ENCODE measurements at places on chromosomes 3 and 15.

- peak; percentile 86 for DNase-seq
Observed at GRCh38 chr3:112647122-112647521, 6.2 kb upstream of the CCDC80 start.

DNA sequence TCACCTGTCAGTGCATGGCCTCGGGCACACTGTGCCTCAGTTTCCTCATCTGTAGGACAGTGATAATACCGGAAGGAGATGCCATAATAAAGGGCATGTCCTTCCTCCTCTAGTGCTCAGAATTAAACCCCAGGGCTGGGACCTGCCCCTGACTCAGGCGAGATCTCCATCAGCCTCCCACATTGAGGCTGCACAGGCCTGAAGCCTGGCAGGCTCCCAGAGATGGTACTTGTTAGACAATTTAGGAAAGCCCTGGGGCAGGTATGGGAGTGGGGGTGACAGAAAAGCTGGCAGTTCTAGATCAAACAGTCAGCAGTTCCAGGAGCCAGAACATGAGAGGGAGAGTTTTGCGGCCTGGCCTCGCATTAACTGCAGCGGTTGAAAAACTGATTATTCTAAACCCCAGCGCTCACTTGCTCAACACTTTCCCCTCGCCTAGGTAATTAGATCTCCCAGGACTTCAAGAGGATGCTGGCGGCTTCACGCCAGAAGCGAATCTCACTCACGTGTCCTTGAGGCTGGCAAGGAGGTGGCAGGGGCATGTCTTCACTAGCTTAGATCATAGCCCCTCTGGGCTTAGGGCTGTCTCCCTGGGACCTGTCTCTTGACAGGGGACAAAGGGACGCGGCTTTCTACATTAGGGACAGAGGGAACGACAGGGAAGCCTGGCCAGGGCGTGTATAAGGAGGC, 73.1 kb downstream of the ATP2B2 start:
- DNase-seq = no peak

GRCh38 chr3:109023656-109024254, 70.1 kb upstream of the GUCA1C start:
- DNase-seq = peak; percentile 5

DNA sequence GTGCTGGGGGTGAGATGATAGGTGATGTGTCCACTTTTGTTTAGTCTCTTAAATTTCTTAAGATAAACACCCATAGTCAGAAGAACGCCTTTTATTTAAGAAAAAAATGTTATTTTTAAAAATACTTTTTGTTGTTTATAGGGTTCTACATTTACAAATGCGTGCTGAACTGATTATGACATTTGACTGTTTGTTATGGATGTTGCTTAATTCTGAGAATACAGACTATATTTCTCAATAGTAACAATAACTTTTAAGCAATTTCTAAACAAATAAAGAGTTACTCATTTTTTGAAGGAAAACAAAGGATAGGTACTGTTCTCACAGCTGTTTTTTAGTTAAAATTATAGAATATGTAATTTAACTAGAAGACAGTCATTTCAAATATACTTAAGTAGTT, 249.9 kb upstream of the GBE1 start:
- DNase-seq = no peak

- no peak for DNase-seq
Observed at GRCh38 chr3:86182606-86183005, 808.3 kb downstream of the VGLL3 start.

GRCh38 chr15:28022961-28023360, 76.2 kb downstream of the OCA2 start:
- DNase-seq = no peak
